ENCODE measurements at places on chromosomes 6 and 20.

- DNase-seq: no peak
These were observed 41.2 kb upstream of the PROKR2 start for GRCh38 chr20:5357946-5358345.

GRCh38 chr6:51045548-51045947 lies 226.9 kb downstream of the TFAP2B start:
- no peak for DNase-seq

DNA sequence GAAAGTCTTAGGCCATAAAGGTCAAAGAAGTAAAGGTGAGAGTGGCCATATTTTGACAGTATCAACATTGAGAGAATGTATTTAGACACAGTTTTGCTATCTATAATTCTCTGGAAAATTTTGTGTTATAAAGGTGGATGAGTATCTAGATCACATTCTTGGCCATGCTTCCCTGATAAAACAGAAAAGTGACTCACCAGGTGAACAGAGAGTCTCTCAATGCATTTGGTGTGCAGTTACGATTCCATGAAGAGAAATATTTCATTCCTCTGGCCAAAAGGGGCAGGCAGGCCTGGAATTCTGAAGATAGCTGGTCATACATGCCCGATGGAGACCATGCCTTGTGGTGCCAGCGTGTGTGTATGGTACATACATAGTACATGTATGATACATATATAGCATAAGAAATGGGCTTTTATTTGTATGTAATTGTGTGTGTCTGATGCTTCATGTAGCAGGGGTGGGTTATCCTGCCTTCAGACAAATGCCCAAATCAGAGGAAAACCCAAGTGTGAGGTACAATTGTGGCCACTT lies 164.0 kb downstream of the SOBP start:
- no peak for DNase-seq

DNA sequence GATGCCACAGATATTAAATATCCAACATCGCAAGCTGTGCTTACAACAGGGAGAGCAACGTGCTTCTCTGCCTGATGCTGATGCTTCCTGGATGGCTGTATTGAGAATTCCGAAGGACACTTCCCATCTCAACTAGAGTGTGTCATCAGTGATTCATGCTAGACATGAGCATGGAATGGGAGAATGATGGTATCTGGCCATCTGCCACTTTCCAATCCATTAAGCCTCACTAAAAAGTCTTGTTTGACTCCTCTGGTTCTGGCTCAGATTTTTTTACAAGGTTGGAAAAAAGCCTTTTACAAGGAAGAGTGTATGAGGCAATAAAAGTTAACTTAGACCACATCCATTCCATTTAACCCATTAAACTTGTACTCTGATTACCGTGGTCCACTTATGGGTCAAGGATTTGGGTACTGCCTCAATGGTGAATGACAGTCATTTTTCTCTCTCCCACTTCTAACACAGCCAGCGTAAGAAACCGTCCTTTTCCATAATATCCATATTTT lies 265.3 kb downstream of the UST start:
- DNase-seq: no peak

- DNase-seq: no peak
These were observed 5.2 kb upstream of the ZC3H12D start for GRCh38 chr6:149489967-149490366.

- DNase-seq: no peak
These were observed 135.9 kb downstream of the OLIG3 start for GRCh38 chr6:137358273-137358672.

- DNase-seq: no peak
These were observed 35.3 kb downstream of the METTL24 start for GRCh38 chr6:110322874-110323242.

DNA sequence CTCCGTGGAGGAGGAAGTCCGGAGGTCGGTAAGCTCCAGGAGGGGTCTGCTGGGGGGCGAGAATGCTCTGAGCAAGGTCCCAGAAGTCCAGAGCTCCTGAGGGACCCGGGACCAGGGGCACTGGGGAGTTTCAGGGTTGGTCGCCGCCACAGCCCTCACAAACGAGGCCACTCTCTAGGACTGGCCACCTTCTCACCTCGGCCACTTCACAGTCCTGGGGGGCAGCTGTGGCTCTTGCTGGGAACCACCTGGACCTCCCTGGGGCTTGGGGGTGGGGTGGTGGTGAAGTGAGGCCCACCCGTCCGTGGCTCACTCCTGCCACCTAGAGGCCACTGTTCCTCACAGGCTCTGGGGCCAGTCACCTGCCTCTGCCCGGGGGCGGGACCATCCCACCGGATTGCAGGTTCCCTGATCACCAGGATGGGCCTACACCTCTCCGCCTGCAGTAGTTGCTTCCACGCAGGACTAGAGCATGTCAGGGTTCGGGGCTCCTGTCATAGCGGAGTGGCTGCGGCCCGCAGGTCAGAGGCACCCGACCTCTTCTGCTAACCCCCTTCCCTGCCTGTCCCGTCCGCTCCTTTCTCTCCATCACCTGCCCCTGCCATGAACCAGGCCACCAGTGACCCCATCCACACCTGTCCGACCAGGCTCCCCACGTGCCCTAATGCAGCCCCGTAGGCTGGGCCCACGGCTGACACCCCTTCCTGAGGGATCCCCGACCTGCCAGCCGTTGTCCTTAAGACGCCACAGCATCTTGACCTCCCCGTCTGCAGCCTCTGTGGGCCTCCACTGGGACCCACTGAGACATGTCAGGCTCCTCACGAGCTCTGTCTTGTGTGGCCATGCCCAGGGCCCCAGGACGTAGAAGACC lies 5.1 kb upstream of the TCEA2 start:
- no peak for DNase-seq

- no peak for DNase-seq
These were observed 670.6 kb downstream of the CD109 start for GRCh38 chr6:74366634-74367033.

DNA sequence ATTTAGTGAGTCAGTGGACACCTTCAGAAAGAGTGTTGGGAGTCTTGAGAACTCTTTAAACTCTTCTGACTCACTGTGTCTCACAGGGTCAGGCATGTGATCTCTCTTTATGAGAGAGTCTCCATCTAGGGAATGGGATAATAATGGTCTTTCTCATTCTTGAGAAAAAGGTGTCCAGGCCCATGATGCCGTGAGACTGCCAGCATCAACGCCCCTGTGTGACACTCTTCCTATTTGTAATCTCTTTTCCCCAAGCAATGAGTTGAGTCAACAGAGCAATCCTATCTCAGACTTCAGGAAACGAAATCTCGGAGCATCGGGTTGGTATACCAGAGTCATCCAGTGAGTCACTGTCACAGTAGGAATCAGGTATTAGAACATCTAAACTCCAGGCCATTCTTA lies 82.3 kb upstream of the BMP2 start:
- no peak for DNase-seq

DNA sequence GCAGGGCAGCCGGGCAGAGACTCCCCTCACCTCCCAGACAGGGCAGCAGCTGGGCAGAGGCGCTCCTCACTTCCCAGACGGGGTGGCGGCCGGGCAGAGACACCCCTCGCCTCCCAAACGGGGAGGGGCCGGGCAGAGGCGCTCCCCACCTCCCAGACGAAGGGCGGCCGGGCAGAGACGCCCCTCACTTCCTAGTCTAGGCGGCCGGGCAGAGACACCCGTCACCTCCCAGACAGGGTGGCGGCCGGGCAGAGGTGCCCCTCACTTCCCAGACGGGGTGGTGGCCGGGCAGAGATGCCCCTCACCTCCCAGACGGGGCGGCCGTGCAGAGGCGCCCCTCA lies 6.6 kb upstream of the PRIM2 start:
- no peak for DNase-seq

- no peak for DNase-seq
These were observed 7.3 kb downstream of the NPBWR2 start for GRCh38 chr20:64099880-64100565.

- DNase-seq: no peak
These were observed 12.9 kb upstream of the TLDC2 start for GRCh38 chr20:36862857-36863668.

GRCh38 chr6:31528307-31528777 lies 420 bp upstream of the MCCD1 start:
- no peak for DNase-seq

DNA sequence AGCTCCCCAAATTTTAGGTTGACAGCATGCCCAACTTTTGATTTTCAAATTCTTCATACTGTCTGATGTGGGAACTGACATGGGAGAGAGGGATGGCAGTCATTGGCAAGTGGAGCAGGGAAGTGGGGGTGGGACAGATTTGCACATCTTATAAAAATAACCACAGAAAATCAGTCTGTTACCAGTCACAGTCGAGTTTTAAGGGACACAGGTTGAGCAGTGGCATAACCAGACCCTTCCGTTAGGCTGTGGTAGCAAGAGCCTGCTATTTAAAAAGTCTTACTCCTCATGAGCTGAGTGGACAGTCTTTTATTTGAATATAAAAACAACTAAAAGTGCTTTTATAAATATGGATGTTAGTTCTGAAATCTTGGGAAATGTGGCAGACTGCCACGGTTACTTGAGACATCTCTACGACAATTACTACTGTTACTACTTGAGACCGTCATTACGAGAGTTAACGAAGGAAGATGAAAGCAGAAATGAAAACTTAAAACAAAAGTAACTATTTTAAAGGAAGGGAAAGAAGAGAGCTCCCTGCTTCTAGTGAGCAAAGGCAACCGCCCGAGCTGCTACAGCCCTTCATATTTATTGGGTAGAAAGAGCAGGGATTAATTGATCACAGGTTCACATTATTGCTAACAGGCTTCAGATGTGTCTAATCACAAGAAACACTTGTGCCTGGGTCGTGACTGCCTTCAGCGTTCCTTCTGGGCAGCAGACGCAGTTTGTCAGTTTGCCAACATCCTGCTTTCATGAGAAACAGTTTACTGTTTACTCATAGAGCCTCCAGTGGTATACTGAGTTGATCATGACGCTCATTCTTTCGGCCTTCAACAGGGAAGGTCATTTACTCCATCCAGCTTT lies 71.3 kb downstream of the EFHC1 start:
- no peak for DNase-seq

DNA sequence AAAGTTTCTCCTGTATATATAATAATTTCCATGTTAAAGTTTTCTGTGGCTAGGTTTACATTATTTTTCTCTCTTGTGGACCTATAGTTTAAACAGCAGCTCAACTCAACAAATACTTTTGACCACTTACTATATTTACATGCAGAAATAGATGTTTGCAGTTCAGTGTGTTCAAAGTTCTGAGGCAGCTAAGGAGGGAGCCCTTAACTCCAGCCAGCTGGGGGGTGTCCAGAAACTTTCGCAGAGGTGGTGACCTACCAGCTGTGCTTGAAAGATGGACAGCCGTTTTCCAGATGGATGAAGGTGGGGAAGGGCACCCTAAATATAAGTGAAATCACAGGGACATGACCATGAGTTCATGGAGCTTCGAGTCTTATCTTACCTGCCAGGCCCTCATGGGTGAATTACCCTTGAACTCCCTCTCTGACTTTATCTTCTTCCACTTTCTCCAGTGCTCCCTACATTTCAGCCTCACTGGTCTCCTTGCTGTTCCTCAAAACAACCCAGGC lies 33.4 kb downstream of the DHX35 start:
- DNase-seq: no peak

DNA sequence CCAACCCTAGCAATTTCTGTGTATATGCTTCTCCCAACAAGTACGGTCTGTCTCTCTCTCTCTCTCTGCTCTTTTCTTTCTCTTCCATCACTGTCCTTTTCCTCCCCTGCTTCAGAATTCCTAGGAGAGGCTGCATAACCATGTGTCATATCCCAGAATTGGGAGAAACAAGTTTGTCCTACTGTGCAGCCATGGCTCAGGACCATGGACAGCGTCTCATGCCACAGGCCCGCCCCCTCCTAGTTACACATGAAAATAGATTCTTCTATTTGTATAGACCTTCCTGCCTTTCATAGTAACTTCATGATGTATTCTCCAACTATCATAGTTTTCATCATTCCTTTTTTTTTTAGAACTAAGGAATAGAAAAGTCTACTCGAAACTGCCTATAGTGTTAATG lies 98.0 kb downstream of the FNDC1 start:
- no peak for DNase-seq

DNA sequence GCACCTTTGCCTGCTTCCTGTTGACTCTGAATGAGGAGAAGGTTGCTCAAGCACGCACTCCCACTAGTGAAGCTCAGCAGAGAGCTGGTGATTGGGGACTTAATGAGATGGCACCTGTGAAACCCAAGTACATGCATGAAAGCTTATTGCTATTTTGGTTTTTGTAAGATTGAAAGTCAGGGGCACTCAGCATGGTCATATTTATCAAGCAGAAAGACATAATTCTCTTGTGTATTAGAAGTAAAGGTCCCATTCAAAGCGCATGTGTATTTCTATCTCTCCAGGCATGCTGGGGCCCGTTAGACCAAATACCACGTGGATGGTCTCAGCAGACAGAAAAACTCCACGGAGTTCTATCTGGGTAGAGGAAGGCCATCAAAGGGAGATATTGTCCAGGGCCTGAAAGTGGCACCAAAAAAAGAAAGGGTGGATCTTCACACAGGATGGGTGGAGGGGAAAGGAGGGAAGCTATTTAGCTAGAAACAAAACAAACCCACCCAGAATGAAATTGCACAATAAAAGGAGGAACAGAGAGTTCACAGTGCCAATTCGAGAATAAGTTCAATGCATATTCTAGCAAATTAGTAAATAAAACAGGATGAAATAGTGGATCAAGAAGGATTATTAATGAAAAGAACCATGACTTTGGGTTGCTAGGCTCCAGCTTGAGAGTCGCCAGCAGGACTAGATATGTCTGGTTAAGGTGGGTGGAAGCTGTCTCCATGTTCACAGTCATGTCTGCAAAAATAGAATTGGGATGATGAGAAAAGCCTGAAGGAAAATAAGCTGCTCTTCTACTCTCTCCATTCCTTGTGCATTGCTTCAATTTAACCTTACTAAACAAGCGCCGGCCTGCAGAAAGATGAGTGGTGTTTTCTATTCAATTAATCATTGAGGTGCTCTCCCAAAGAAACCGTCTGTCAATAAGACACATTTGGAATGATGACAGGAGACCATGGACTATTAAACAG lies 224.9 kb upstream of the DTNBP1 start:
- no peak for DNase-seq

GRCh38 chr6:165769884-165770283 lies 106.8 kb upstream of the PDE10A start:
- DNase-seq: no peak

- DNase-seq: no peak
These were observed 16.0 kb downstream of the ACSS1 start for GRCh38 chr20:25041813-25042530.

- DNase-seq: no peak
These were observed 6.4 kb upstream of the NCOA7 start for GRCh38 chr6:125784365-125784764.

DNA sequence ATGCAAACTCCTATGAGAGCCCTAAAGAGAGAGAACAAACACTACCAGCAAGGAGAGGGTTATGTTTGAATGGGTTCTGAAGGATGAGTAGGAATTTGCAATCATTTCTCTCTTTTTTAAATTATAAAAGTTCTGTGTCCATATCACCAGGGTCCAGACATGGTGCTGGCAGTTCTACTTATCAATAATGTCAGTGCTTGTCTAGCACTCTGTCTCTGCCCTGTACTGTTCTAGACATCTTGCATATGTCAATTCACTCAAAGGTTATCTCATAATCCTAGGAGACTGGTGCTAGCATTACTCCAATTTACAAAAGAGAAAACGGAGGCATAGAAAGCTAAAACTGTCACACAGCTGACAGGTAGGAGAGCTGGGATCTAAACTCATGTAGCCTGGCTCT lies 101.3 kb downstream of the VEGFA start:
- DNase-seq: no peak

All from NCI-H2081 treated with DMSO at 0.1 percent for 48 hours (cell line).